Stimulated activated CD8-positive, alpha-beta memory T cell treated with anti-CD3 and anti-CD28 coated beads, Interleukin-4, amount 100 ng/mL, for 1 hour (primary cell): ENCODE measurements at places on chromosomes 7 and 10.

- no peak for DNase-seq
These were observed 11.0 kb upstream of the ADD3 start for GRCh38 chr10:109996766-109997171.

DNA sequence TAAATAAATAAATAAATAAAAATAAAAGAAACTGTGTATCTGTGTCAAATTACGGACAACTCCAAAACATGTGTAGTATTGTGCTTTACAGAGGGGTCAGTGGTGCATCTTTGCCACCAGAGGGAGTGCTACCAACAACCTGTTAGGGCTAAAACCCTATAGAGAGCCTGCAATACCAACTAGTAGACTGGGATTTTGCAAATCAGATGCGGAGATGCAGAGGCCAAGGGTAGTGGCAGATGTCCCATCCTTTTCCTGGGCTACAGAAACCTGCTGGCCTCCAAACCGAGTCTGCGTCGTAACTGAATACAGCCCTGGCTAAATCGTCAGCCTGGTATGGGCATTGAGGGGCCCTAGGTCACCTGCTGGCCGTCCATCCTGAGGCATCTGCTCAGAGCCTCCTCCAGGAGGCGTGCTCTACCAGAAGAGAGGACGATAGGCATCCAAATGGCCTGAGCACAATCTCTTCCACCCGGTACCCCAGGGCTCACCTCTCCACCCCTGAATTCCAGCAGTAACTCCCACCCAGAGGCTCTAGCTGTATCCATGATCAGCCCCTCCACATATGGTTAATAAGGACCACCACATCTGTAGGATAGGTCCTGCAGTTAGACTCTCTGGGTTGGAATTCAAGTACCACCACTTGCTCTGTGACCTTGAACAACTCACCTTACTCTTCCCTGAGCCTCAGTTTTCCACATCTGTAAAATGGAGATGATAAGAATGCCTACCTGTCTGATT lies 6.2 kb upstream of the RRP12 start:
- DNase-seq, result no peak

DNA sequence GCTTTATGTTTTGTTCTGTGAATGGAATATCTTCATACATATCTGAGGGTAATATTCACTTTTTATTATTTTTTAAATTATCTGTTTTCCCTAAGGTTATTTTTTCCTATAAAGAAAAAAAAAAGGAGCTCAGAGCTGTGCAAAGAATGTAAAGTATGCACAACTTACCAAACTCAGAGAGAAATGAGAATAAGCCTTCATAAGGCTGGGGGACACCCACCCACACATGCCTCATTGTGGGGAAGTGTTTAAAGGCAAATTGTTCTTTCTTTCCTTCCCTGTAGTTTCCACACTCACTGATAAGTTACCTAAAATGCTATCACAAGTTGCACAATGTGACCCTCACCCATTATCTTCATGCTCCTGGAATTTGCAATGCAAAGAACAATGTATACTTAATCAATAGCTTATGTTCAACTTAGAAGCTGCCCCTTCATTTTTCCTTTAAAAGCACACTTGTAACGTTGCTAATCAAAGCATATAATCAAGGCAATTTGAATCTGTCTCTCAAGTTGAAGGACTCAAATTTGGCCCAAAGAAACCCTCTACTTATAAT lies 108.1 kb downstream of the GNAT3 start:
- no peak for DNase-seq

DNA sequence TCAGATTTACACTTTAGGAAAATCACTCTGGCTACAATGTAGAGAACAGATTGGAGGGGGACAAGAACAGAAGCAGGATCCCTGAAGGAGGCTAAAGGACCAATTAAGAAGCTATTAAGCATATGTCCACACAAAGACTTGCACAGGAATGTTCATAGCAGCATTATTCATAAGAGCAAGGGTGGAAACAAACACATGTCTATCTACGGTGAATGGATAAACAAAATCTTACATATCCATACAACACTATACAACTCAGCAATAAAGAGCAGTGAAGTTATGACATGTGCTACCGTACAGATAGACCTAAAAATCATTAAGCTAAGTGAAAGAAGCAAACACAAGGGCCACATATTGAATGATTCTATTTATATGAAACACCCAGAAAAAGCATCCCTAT lies 10.4 kb downstream of the CHCHD3 start:
- DNase-seq, result no peak

DNA sequence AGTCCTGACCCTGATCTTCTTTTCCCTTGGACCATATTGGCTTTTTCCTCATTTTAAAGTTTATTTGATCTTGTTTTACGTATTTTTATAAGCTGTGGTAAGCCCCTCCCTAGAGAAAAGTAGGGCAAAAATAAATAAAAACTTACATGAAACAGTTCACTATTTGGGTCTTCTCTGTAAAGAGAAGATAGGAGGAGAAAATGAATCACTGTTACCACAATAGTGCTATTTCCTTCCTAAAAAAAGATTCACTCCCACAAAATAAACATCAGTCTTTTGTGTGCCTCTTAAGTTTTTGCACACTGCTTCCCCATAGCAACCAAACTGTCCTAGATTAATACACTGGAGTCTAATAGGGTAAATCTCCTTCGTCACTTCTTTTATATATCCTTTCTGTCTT lies 1.4 kb upstream of the SVIL start:
- no peak for DNase-seq

DNA sequence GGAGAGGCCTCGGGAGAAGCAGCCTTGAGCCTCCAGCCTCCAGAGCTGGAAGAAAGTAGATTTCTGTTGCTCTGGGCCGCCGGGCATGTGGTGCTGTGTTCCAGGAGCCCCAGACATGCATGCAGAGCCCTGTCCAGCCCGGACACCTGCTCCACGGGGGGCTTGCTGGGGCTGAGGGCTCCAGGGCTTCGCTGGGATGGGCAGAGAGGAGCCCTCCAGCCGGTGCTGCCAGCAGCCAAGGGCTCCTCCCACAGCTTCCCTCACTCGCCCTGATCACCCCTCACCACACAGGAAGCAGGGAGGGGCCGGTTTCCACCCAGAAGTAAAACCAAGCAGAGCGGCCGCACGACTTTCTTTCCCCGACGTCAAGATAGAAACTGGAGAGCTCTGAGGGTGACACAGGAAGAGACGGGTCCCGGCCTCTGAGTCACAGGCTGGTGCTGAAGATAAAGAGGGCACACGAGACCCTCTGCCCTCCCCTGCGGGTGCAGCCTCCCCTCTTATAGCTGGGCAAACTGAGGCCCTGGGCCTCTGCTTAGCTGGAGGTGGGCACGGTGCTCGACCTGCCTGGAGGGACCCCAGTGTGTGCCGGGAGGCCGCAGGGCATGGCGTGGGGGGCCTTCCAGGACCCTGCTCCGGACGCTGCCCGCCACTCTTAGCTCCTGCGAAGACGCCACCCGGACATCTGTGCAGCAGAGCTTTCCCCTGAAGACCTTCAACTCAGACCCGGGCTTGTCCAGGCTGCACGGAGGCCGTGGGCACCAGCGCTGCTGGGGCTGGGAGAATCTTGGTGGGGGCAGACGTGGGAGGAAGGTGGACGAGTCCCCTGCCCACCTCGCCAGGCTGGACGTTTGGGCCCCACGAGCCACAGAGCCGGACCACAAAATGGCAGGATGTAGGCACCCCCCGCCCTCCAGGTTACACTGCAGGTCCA lies 31.1 kb downstream of the ADAP1 start:
- DNase-seq, result peak; percentile 89

DNA sequence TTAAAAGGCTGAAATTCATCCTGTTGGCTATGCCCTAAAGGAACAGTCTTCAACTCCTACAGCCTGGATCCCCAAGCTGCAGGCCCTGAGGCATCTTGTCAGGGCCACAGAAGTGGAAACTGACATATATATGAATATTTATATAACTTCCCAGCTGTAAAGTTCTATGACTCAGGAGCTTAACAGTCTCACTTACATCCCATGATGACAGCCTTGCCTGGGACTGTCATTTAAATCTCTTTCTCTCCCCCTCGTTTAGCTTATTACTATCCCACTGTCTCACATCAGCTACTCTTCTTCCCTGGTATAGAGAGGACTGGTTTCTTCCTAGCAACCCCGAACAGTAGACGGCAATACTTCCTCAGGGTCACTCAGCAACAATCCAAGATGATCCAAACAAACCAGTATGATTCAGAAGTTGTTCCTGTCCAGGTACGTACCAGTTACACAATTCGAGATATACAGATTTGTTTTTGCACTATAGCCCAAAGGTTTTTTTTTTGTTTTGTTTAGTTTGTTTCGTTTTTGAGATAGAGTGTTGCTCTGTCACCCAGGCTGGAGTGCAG lies 22.7 kb downstream of the KIAA1549 start:
- no peak for DNase-seq

- DNase-seq, result no peak
These were observed 21.9 kb downstream of the PRLHR start for GRCh38 chr10:118573512-118573911.

GRCh38 chr7:127214956-127215718 lies 37.6 kb downstream of the GRM8 start:
- no peak for DNase-seq

- DNase-seq, result no peak
These were observed 167.7 kb upstream of the INHBA start for GRCh38 chr7:41870461-41871138.

- DNase-seq, result no peak
These were observed 6.0 kb downstream of the GPR146 start for GRCh38 chr7:1050254-1050906.

DNA sequence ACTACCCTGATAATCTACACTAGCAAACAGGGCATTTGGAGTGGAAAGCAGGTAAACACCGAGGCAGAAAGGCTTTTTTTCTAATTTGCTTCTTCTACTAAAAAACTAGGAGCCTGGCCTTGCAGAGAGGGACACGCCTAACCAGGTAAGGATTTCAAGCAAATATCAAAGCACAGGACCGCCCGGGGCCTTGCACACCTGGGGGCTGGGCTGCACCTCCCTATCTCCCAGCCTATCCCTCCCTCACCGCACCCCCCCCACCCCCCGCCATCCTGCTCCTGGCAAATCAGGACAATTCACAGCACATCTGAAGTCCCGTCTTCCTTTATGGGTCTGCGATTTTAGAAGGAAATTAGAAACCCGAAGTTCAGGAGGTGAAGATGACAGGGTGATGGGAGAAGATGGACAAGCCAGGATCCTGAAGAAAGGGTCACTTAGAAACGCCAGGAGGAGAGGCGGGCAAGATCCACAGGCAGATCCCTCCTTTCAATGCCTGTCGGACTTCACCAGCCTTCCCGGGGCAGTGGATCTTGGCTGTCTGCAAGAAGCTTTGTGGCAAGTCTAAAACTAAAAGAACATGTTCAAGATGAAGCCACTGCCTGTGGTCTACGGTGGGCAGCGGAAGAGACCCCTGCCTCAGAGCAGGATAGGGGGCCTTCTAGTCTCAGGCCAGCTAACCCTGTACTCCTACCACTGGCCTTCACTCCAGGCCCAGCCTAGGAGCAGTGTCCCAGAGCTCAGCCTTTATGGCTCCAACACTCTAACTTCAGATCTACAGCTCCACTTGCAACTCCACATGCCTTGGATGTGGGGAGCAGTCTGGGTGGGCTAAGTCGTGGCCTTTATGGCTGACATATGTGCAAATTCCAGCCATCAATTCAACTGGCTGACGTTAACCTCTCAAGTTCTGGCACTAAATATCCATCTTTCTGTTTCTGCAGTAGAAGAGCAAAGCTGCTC lies 43.9 kb downstream of the TNS3 start:
- DNase-seq, result no peak

DNA sequence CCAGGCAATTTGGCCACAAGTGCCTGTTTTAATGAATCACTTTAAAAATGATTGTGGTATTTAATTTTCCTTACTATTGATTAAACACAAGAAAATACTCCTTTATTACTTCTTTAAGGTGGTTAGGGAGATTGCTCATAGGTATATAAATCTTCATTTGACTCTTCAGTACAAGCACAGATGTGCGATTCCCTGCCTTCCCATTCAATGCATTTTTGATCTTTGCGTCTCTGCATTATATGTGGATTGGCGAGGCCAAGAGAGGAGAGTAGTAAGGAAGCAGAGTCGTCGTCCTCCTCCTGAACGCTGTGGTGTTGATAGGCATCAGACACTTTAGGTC lies 683.7 kb downstream of the LRMDA start:
- DNase-seq, result no peak

GRCh38 chr7:30241767-30242166 lies 42.6 kb upstream of the ZNRF2 start:
- no peak for DNase-seq

GRCh38 chr7:114959931-114960330 lies 38.0 kb downstream of the MDFIC start:
- DNase-seq, result no peak

DNA sequence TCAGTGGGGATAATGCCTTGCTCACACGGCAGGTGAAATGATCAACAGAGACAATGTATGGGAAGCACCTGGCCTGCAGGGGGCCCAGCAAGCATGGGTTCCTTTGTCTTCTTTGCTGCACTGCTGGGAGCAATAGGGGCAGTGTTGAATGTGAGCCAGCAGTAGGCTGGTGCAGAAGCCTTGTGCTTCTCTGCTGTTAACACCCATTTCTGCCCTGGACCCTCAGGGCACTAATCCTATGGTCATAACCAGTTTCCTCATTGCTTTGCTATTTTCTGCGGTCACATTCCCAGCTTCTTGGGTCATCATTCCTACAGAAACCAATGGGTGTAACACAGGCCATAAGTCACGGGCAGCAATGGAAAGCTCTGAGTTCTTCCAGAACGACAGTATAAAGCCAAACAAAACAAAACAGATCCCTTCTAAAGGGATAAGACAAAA lies 10.9 kb upstream of the LGI1 start:
- DNase-seq, result no peak

- DNase-seq, result no peak
These were observed 443 bp downstream of the CRHR2 start for GRCh38 chr7:30681815-30682211.

DNA sequence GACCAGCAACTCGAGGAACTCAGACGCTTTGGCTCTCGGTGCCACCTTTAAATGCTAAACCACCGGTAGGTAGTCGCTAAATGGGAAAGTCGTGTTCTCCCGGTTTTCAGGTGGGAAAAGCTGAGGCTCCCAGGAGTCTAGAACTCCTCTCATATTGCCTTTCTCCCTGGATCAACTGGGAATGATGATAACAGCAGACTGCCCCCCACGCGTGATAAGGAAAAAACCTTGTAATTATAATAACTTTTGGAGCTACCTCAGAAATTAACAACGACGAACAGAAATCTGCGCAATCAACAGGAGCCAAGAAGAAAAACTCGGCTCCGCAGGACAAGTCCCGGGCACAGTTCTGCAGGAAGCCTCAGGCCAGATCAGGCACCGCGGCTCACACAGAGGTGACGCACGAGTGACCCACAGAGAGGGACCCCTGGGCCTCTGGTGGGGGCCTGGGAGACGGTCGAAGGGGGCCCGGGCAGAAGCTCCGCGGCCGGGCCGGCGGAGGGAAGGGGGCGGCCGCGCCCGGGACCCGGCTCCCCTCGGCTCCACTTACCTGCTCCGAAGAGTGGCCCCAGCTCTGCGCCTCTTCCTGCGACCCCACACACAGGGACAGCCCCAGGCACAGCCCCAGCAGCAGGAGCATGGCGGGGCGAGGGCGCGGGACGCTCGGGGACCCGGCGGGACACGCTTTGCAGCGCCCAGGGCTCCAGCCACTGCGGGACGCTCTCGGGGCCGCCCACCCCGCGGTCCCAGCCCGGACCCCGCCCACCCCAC lies at the start of gene ITIH5:
ITIH5 (minus strand) TSS at position 714 of the 771 bp plus-strand sequence; CDS start at position 640, 74 bp downstream.
- no peak for DNase-seq

GRCh38 chr7:148503900-148504487 lies 86.6 kb upstream of the C7orf33 start:
- DNase-seq, result no peak

GRCh38 chr7:157425137-157425731 lies 88.4 kb downstream of the DNAJB6 start:
- no peak for DNase-seq

- DNase-seq, result no peak
These were observed 6.8 kb upstream of the GPR15LG start for GRCh38 chr10:84166620-84167288.

- DNase-seq, result no peak
These were observed 35.9 kb upstream of the PTPN12 start for GRCh38 chr7:77501192-77501515.
